Kidney capillary endothelial cell (primary cell): ENCODE measurements at places on chromosomes 4 and X.

- DNase-seq = no peak
Observed at GRCh38 chrX:10217198-10217597, 60.4 kb downstream of the CLCN4 start.

GRCh38 chr4:119136546-119136945 lies 914 bp downstream of the MYOZ2 start:
- DNase-seq = no peak

DNA sequence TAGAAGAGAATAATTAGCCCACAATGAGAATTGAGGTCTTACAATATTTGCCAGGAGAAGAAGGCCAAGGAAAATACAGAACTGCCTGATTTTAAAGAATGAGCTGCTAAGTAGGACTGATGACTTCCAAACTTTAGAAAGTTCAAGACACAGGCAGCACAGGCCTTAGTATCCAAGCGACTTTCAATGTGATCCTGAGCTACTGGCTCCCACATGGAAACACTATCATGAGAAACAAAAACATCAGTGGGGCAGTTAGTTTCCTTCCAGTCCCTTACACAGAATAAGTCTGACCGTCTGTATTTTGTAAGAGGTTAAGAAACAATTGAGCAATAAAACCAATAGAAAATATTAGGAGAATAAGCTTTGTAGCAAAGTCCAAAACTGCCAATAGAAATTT lies 251.4 kb downstream of the COL25A1 start:
- DNase-seq = no peak

DNA sequence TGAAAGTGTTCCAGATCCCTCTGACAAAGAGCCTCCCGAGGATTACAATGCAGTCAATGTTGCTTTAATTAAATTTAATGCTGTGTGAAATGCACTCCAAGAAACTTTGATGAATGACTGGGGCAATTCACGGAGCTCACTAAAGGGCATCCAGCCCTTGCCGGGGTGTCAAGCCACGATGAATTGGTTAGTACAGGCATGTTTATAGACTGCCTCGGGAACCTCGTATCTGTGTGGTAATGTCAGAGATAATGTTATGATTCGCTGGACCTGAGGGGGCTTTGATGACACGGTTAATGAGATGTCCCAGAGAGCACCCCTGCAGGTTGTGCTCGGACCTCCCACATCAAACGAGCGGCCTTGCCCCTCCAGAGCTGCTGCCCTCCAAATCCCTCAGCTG lies 428.8 kb downstream of the NKX6-1 start:
- no peak for DNase-seq

- DNase-seq = no peak
Observed at GRCh38 chrX:84611843-84612636, 109.8 kb upstream of the HDX start.

DNA sequence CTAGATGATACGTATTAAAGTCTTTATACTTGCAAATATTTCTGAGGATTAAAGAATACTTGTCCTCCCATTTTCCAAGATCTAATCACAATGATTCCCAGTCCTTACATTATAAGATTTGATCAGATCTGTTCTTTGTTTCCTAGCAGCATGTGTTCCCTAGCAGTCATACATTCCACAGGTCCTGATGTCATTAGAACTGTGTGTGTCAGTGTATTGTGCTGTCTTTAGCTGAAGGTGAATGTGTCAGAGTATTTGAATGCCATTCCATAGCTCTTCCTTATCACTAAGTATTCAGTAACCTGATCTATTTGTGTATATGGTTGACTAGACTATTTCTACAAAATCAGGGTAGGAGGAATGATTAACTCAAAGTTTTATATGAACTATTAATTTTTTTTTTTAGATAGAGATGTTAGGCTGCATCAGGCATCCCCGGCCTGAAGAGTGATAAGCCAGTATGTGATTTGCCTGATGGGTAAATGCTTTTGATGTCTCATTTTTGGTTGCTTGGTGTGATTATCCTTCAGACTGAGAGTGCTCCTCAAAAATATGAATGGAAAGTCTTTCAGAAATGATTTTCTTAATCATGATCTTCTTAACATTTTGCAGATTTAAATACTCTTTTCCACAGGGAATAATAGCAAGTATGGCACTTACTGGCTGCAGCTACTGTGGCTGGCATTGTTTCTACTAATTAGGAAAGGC lies 4.4 kb downstream of the ADGRL3 start:
- peak; percentile 91 for DNase-seq

DNA sequence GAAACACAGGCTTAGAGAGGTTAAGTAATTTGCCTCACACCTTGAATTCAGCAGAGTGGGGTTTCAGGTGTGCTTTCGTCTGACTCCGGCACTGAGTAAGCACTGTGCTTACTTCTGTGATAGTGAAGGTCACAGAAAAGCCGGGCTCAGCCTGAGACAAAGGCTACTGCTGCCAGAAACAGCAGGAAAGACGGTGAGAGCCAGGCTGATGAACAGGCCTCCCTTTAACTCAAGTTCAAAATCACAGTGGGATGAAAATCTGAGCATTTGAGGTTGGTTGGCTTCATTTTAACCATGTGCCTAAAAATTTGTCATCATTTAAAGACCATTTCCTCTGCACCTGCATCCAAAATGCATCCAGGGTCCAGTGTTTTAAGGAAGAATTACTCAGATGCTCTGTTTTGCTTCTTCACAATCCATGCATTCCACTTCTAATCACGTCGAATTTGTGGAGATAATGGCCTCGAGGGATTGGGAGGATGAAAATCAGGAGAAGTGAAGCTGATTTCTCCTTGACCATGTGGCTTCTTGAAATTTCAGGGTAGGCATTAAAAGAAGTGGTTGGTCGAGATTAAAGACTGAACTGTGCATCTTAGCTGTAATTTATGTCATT lies 121.2 kb upstream of the LNX1 start:
- DNase-seq = no peak

- DNase-seq = no peak
Observed at GRCh38 chr4:123007679-123008078, 85.3 kb upstream of the NUDT6 start.

DNA sequence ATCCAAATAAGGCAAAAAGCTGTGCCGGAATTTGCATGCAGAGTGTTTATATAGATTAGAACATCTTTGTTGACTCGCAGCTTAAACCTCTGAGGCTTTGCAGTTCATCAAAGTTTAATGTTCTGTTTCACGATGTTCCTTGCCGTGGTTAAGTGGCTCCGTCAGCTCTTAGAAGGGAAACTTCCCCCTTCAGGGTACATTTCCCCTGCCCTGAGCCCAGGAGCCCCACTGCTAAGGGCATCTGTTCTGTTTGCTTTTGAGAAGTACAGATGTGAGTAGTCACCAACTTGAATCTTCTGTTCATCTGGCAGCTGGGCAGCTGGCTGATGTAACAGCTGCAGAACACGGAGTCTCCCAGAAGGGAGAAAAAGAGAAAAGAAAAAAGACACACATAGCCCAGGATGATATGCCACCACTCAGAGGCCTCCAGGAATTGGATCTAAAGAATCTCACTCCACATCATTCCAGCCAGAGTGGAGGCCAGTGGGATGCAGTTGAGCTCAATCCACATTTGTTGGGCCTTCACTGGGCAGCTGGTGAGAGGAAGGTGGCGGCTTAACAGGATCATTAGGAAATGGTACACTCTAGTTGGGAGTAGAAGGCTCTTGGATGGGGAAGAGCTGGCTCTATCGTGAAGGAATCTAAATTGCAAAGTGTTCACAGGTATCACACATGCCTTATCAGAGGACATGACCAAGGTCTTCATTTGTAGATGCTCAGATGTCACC lies 178.7 kb upstream of the RBPJ start:
- DNase-seq = no peak

DNA sequence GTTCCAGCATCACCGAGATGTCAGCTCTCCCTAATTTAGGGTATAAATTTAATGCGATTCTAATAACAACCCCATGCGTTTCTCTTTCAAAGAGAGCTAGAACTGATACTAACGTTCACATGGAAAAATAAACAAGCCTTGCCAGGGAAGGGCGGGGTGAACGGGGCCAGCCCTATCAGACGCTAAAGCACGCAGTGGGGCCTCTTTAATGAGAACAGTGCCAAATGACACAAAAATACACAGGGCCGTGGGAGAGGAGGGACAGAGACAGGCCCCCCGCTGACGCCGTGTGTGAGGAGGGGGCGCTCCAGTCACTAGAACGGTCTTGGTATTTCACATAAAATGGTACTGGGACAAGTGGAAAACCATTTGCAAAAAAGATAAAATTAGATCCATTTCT lies 21.3 kb upstream of the ADRA2C start:
- no peak for DNase-seq

- no peak for DNase-seq
Observed at GRCh38 chr4:158835226-158836001, 66.6 kb downstream of the FNIP2 start.

GRCh38 chr4:95676190-95676589 lies 127.4 kb upstream of the UNC5C start:
- no peak for DNase-seq

DNA sequence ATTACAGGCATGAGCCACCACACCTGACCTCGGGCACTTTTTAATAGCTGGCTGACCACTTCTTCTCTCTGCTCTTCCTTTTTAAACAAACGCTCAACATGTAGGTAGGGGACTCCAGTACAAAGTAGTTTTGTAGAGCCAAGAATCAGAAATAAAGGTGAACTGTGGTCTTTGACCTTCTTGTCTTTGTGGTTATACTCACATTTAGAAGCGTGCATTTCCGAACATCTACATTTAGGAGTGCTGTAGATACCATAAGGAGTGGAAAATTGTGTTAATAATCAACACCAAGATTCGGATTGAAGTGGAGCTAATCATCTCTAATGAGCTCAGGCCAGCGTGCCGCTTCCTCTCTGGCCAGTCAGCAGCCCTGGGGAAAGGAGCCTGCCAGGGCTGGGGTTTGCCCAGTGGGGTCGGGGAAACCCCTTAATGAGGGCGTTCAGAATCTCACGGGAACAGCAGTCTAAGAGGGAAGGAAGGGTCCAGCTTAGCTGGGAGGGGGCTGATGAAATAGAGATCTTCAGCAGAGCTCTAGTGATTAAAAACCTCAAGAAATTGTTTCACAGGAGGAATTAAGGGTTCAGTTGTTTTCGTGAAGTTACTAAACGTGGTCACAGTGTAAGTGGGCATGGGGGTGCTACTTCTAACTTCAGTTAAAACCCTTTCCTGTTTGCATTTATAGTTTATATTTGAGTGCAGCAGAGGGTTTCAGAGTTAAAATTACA lies 81.2 kb downstream of the GAB1 start:
- no peak for DNase-seq

GRCh38 chr4:163556650-163557391 lies 62.3 kb downstream of the TMA16 start:
- DNase-seq = no peak

- DNase-seq = no peak
Observed at GRCh38 chrX:18964026-18964425, 19.9 kb downstream of the PHKA2 start.

- peak; percentile 68 for DNase-seq
Observed at GRCh38 chrX:14899607-14900006, 26.4 kb downstream of the MOSPD2 start.

GRCh38 chr4:10535912-10536311 lies 78.7 kb upstream of the ZNF518B start:
- DNase-seq = no peak

- DNase-seq = no peak
Observed at GRCh38 chr4:27191592-27191991, 331.0 kb downstream of the STIM2 start.
